Activated CD8-positive, alpha-beta T cell treated with anti-CD3 and anti-CD28 coated beads, Interleukin-2, amount 10 ng/mL, durations not matched to agents 7 days and 5 days (primary cell): ENCODE measurements at places on chromosomes 3 and 15. TPM values are rescaled to one million over a fixed set of nuclear protein-coding genes. Genes with fewer than 3 reads are reported as not detected.

GRCh38 chr3:100525753-100526612 is 33.6 kb downstream of the TMEM45A start:
- no peak for DNase-seq

- DNase-seq = peak; percentile 81
Measured at GRCh38 chr3:38453075-38453912, at the start of gene ACVR2B. ACVR2B (plus strand) TSS chr3:38453890; CDS start chr3:38454323, 433 bp downstream.

DNA sequence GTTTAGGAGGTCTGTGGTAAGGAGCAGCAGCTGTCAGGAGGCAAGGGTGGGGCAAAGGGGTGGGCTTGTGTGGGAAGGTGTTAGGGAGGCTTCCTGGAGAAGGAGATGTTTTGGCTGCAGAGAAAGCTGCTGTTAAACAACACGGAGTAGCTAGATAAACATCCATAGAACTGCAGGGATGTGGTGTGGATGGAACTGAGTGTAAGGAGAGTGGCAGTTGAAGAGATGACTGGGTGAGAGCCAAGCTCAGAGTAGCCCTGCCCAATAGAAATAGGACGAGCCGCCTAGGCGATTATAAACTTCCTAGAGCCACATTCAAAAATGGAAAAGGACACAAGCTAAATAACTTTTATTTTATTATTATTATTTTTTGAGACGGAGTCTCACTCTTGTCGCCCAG is 19.9 kb downstream of the RPLP1 start:
- DNase-seq = no peak

GRCh38 chr3:29568355-29568754 is 287.5 kb downstream of the RBMS3 start:
- no peak for DNase-seq

GOLGA8S gene
- total RNA-seq = 1.0 TPM

CCR3 gene
- total RNA-seq = 0.34 TPM

SHC4 gene
- 0.65 TPM for total RNA-seq
